ENCODE measurements at places on chromosomes 1 and 21. TPM values are rescaled to one million over a fixed set of nuclear protein-coding genes. Genes with fewer than 3 reads are reported as not detected.

The KCNJ9 gene
- total RNA-seq: not detected

GRCh38 chr1:23108918-23109533, 59.6 kb downstream of the LUZP1 start:
- no peak for DNase-seq

GRCh38 chr1:56409112-56409691, 170.2 kb downstream of the PLPP3 start:
- DNase-seq: no peak

GRCh38 chr21:20729376-20729775, 268.8 kb upstream of the NCAM2 start:
- no peak for DNase-seq

DNA sequence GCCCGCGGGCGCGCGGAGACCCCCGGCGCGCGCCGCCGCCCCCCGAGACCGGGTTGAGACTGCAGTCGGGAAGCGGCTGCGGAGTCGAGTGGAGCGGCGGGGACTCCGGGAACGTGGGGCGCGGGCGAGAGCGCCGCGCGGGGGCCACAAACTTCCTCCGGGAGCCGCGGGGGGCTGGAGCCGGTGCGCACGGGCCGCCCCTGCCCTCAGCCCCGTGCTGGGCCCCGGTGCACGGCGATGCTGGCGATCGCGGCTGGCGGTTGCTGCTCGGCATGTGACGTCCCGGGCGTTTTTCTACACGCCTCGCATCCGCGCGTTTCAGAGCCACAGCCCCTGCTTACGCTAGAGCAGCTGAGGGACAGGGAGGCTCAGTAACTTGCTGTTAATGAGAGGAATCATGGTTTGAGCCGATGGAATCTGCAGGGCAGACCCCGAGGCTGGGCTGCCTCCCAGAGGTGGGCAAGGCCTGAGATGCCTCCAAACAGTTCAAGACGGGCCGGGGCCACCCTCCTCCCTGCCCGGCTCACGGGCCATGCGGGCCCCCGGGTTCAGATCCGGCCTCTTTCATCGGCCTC, 520 bp downstream of the TMEM201 start:
- DNase-seq: peak; percentile 64

DNA sequence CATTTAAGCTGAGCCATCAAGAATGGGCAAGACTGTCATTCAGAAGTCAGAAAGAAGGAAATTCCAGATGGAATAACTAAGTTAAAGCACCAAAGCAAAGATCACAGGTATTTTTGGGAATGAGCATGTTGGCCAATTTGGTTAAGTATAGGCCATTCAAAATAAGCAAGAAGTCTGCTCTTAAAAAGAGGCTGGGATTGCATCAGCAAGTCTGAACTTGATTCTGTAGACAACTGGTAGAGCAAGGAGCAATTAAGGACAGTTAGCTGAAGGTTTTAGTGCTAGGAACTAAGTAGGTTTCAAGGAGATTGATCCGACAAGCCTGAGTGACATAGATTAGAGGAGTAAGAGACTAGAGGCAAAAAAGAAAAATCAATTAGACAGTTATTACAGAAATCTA, 8.4 kb downstream of the ANKRD45 start:
- DNase-seq: no peak

GRCh38 chr1:9984253-9984652, 12.8 kb upstream of the RBP7 start:
- DNase-seq: no peak

DNA sequence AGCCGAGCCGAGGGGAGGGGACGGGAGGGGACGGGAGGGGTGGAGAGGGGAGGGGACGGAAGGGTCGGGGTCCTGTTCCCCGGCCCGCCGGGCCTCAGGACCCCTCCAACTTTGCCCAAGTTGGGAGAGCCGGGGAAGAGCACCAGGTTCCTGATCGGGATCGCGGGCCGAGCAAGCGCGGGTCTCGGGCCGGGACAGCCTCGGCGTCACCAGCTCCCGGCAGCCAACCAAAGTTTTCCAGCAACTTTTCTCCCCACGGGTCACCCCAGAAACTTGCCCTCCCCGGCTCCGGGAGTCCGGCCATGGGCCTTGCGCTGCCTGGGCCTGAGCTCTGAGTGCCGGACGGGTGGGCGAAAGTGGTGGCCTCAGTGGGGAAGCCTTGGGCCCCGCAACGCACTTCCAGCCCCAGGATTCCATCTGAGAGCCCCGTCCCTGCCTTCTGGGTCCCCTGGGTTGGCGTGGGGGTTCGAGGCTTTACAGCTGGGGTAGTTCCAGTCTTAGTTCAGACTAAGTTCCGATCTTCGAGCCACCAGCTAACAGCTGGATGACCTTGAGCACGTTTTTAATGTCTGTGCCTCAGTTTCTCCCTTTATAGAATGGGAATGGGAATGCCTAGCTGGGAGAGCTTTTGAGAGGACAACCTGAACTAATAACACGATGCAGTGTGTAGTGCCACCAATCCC, 458 bp downstream of the ZC3H12A start:
- DNase-seq: no peak

DNA sequence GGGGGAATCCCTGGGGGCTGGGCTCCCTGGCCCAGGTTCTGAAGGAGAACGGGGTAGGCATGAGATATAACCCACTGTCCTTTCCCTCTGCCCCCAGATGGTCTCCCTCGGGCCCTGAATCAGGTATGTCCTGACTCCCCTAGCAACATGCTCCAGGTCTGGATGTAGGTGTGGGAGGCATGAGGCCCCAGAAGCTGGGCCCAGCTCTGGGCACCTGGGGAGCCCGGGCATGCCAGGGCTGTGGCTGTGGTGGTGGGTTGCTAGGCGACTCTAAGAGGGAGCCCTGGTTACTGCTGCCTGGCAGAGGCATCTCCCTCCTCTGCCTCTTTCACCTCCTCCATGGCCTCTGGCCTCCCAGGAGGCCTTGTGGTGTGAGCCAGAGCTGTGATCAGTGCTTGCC, 16.2 kb downstream of the FOXO6 start:
- DNase-seq: no peak

DNA sequence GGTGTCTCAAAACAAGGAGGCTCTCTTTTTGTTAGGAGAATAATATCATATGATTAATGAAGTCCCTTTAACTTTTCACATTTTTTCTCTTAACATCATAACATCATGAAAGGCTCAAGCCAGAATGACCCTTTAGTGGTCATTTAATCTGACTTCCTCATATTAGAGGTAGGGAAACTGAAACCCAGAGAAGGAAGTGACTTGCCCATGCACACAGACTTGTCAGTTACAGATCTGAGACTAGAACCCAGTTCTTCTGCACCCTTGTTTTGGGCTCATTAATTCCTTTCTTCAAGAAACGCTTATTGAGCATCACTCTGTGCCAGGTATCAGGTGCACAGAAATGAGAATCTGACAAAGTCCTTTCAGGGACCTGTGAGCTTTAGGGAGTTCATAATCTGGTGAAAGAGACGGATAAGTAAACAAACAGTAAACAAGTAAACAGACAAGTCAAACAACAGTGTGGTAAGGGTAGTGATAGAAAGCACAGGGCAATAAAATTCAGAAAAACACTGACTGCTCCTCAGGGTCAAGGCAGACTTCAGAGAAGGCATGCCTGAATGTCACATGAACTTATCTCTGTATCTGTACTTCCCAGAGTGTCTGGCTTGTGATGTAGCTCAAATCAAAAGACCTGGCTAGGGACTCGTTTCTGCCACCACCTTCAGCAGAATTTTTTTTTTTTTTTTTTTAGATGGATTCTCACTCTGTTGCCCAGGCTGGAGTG, 38.3 kb upstream of the OSBPL9 start:
- DNase-seq: no peak
